ENCODE measurements at places on chromosomes 4 and X. TPM values are rescaled to one million over a fixed set of nuclear protein-coding genes. Genes with fewer than 3 reads are reported as not detected.

GLUD2 gene
- total RNA-seq: 0.32 TPM

ODAM gene
- total RNA-seq: not detected

GYG2 gene
- not detected for total RNA-seq

MAOB gene
- not detected for total RNA-seq

TLR6 gene
- total RNA-seq: 2.2 TPM

EMCN gene
- total RNA-seq: not detected

STX18 gene
- total RNA-seq: 20.2 TPM

TMEM35A gene
- total RNA-seq: not detected

GPRASP1 gene
- total RNA-seq: 27.0 TPM

NPY2R gene
- total RNA-seq: not detected

TRO gene
- total RNA-seq: 0.47 TPM

MAGEA4 gene
- not detected for total RNA-seq

KLF8 gene
- 12.1 TPM for total RNA-seq

FRMD7 gene
- total RNA-seq: not detected

USP17L27 gene
- not detected for total RNA-seq

HTRA3 gene
- not detected for total RNA-seq

All from CD4-positive, CD25-positive, alpha-beta regulatory T cell (primary cell).